ENCODE measurements at places on chromosomes 4 and X. TPM values are rescaled to one million over a fixed set of nuclear protein-coding genes. Genes with fewer than 3 reads are reported as not detected.

The RHOXF1 gene
- polyA plus RNA-seq, result 1.0 TPM

GRCh38 chr4:122952028-122952427, 29.6 kb upstream of the NUDT6 start:
- H3K36me3 ChIP-seq, result no peaks in the 10 kb centered on the region
- H3K4me1 ChIP-seq, result no peaks in the 10 kb centered on the region
- no peaks in the 10 kb centered on the region for H3K27me3 ChIP-seq
- DNase-seq, result no peak
- H3K4me3 ChIP-seq, result no peak overlapping the region

GRCh38 chr4:17356926-17357325, 155.0 kb downstream of the QDPR start:
- no peak overlapping the region for H3K27ac ChIP-seq
- no peaks in the 10 kb centered on the region for H3K27me3 ChIP-seq

DNA sequence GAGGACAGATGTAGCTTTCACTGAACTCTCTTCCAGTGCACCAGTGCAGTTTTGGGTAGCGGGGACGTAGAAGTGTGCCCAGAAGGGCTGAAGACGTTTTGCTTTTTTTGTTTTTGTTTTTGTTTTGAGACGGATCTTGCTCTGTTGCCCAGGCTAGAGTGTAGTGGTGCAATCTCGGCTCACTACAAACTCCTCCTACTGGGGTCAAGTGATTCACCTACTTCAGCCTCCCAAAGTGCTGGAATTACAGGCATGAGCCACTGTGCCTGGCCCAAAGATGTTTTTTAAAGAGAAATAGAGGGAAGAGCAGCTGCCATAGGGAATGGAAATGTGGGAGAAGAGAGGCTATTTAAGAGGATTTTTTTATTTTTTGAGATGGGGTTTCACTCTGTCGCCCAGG, 74.4 kb upstream of the ACSL1 start:
- H3K4me3 ChIP-seq, result no peak overlapping the region
- H3K36me3 ChIP-seq, result no peaks in the 10 kb centered on the region

The CXCL1 gene
- 26.5 TPM for polyA plus RNA-seq

- no peak for DNase-seq
- no peaks in the 10 kb centered on the region for H3K27me3 ChIP-seq
- H3K36me3 ChIP-seq, result no peaks in the 10 kb centered on the region
- no peak overlapping the region for H3K4me3 ChIP-seq
- no peaks in the 10 kb centered on the region for H3K4me1 ChIP-seq
- no peak overlapping the region for H3K27ac ChIP-seq
Observed at GRCh38 chr4:24664956-24665355, 80.6 kb upstream of the DHX15 start.

The FSTL5 gene
- polyA plus RNA-seq, result 1.9 TPM

GRCh38 chrX:10769195-10769594, 148.8 kb upstream of the MID1 start:
- H3K27ac ChIP-seq, result no peak overlapping the region
- H3K4me3 ChIP-seq, result no peak overlapping the region
- no peak for DNase-seq
- H3K36me3 ChIP-seq, result no peaks in the 10 kb centered on the region
- H3K4me1 ChIP-seq, result no peaks in the 10 kb centered on the region

DNA sequence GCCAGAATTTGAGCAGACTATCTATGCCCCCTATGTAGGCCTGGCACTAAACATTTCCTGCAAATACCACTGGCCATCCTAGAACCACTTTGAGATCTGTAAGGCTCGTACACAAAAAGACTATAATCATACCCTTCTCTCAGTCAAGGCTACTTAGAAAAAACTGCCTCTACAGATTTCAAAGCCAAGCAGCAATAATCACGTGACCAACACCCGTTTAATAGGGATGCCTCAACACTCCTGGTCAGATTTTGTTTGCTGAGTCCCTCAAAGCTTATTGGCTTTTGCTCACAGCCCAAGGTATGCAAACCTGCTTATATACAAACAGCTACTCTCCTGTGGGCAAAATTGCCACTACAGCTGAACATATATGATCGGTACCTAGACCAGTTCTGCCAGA, 897 bp downstream of the COX7B2 start:
- no peaks in the 10 kb centered on the region for H3K36me3 ChIP-seq
- H3K27me3 ChIP-seq, result no peaks in the 10 kb centered on the region
- no peak overlapping the region for H3K4me3 ChIP-seq
- no peak overlapping the region for H3K27ac ChIP-seq
- DNase-seq, result no peak

The TLR10 gene
- polyA plus RNA-seq, result 0.12 TPM

The ARHGAP6 gene
- 0.87 TPM for polyA plus RNA-seq

DNA sequence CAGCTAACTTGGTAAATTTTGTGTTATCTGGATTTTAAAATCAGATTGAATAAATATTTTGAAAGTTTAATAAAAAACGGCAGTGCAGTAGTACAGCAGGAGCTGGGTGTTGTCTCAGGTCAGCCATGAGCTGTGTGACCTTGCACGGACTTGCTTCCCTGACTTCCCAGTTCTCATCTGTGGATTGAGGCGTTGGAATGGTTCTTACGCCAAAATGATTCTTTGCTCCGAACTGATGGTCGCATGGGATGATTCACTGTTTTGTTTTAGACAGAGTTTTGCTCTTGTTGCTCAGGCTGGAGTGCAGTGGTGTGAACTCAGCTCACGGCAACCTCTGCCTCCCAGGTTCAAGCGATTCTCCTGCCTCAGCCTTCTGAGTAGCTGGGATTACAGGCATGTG, 45.0 kb downstream of the RGS12 start:
- no peaks in the 10 kb centered on the region for H3K36me3 ChIP-seq
- H3K4me3 ChIP-seq, result no peak overlapping the region
- DNase-seq, result no peak
- no peaks in the 10 kb centered on the region for H3K4me1 ChIP-seq

DNA sequence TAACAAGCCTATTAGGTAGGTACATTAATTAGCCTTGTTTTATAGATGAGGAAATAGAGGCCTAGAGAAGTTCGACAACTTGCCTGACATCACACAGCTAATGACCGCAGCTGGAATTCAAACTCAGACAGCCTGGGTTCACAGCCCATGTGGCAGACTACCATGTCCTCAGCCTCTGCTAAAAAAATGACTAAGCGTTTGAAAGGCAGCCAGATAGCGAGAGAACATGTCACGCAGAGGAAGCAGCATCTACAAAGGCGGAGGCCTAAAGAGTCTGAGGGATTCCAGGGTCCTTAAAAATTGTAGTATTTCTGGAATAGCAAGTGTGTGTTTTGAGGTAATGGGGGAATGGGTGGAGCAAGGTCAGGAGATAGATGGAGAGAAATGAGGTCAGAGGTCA, 33.2 kb upstream of the BMP15 start:
- H3K36me3 ChIP-seq, result no peaks in the 10 kb centered on the region
- no peaks in the 10 kb centered on the region for H3K27me3 ChIP-seq
- no peaks in the 10 kb centered on the region for H3K4me1 ChIP-seq
- no peak overlapping the region for H3K27ac ChIP-seq

DNA sequence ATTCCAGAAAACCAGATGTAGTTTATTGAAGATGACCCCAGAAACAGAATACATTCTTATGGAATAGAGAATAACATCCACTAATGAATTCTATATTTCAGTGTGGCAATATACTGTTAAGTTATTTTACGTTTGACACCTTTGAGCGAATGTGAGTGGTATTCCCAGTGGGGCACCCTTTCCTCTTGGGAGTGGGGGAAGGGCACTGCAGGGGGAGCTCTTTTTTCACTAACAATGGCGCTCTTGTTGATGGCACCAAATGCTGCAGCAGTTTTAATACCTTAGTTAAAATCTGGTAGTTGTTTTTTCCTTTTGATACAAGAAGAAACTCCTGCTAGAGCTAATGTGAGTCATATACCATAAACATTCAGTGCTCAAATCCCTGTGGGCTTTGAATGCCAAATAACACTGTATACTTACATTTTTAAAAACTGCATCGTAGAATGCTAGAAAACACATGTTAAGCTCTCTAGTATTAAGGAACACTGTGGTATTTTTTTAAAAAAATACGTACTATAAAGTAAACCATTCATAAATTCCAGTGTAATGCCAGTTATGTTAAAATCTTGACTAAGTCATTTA, 178.5 kb downstream of the DCHS2 start:
- no peaks in the 10 kb centered on the region for H3K4me1 ChIP-seq
- no peak overlapping the region for H3K27ac ChIP-seq
- H3K36me3 ChIP-seq, result no peaks in the 10 kb centered on the region
- H3K4me3 ChIP-seq, result no peak overlapping the region
- H3K27me3 ChIP-seq, result no peaks in the 10 kb centered on the region
- DNase-seq, result no peak

DNA sequence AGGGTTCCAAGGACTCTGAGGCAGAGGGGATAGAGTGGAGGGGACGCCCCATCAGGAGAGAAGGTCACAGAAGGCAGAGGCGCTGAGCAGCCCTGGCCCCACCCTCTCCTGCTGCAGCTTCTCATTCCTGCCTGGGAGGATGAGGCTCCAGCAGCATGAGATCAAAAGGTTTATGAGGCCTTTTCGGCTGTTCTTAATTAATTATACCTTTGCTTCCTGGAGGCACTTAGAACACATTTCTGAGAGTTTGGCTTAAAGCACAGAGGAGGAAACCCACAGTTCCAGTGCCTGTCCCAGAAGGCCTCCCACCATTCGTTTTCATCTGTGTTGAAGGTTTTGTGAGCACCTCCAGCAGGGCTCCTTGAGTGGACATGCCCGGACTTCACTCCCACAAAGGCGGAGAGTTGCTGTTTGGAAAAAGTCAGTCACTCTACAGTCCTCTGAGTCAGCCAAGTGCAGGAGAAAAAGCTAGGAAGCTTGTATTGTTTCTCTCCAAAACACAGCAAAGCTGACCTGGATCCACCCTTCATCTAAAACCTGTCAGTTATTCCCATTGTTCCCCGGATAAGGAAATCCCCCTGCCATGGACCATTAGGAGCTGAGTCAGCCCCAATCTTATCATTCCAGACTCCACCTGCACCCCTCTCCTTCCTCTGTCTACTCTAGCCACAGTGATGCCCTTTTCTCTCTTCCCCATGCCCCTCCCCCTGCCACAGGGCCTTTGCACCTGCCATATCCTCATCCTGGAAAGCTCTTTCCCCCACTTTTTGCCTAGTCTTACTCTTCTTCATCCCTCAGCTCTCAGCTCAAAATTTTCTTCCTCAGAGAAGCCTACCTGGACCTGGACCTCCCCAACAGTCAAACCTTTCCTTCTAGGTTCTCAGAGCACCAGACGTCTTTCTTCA, 276.8 kb downstream of the FBXW7 start:
- no peaks in the 10 kb centered on the region for H3K4me1 ChIP-seq
- DNase-seq, result no peak
- no peaks in the 10 kb centered on the region for H3K27me3 ChIP-seq
- no peak overlapping the region for H3K27ac ChIP-seq
- no peaks in the 10 kb centered on the region for H3K36me3 ChIP-seq
- H3K4me3 ChIP-seq, result no peak overlapping the region

The IGSF1 gene
- polyA plus RNA-seq, result 1.5 TPM

GRCh38 chr4:121709766-121710405, 13.1 kb upstream of the ANXA5 start:
- no peak overlapping the region for H3K27ac ChIP-seq
- H3K27me3 ChIP-seq, result no peaks in the 10 kb centered on the region
- no peaks in the 10 kb centered on the region for H3K36me3 ChIP-seq
- no peak overlapping the region for H3K4me3 ChIP-seq

- peaks cover 6% of the 10 kb centered on the region for H3K4me1 ChIP-seq
- H3K27ac ChIP-seq, result peak overlapping the region; percentile 96
- H3K4me3 ChIP-seq, result peak overlapping the region; percentile 68
- no peaks in the 10 kb centered on the region for H3K27me3 ChIP-seq
Observed at GRCh38 chr4:109729117-109729717, 653 bp downstream of the PLA2G12A start.

DNA sequence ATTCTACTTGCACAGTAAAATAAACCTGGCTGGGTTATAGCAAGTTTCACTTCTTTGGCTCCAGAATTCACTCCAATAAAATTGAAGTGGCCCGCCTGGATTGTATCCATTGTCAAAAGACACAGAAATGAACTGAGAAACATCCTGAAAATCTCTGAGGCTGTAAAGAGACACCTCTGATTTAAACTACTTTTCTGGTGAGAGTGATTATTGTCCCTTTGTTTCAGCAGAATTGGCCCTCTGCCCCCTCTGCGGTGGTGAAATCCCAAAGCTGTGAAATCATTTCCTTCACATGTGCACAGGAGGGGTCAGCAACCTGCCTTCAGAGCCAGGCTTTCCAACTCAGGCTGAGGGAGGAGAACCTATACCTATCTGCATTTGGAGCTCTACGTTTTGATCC, 23.0 kb downstream of the GAB3 start:
- H3K4me1 ChIP-seq, result peaks cover 6% of the 10 kb centered on the region
- H3K27me3 ChIP-seq, result peaks cover 7% of the 10 kb centered on the region
- H3K4me3 ChIP-seq, result no peak overlapping the region
- no peaks in the 10 kb centered on the region for H3K36me3 ChIP-seq
- peak overlapping the region; percentile 45 for H3K27ac ChIP-seq
- peak; percentile 41 for DNase-seq

The PLXNB3 gene
- polyA plus RNA-seq, result 28.6 TPM

The SPANXN1 gene
- polyA plus RNA-seq, result not detected

The RGN gene
- 32.1 TPM for polyA plus RNA-seq

The PNMA6F gene
- polyA plus RNA-seq, result 0.12 TPM

- no peak overlapping the region for H3K27ac ChIP-seq
- no peaks in the 10 kb centered on the region for H3K27me3 ChIP-seq
- no peaks in the 10 kb centered on the region for H3K4me1 ChIP-seq
- no peak overlapping the region for H3K4me3 ChIP-seq
- H3K36me3 ChIP-seq, result no peaks in the 10 kb centered on the region
Observed at GRCh38 chrX:104041003-104041402, 1.2 kb downstream of the H2BW2 start.
